Stimulated activated CD4-positive, alpha-beta T cell treated with anti-CD3 and anti-CD28 coated beads, Interleukin-15, amount 100 ng/mL, for 48 hours (primary cell): ENCODE measurements at places on chromosomes 6 and 20.

GRCh38 chr20:37280403-37280802, 9.1 kb upstream of the MANBAL start:
- DNase-seq, result no peak

DNA sequence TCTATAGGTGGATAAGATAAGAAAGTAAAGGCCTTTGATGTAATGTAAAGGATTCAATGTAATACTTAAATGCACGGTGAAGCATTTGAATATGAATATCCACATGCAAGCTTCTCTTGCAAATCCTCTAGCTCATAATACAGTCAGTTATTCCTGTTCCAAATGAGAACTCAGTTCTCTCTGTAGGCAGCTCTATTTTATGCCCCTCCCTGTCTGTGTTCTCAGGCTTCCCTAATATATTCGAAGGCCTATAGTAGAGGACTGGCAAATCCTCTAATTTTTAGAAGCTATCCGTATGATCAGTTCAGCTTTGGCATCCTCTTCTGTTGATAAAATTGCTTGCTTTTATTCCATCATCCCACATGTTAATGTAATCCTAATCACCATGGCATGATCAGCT, 200.2 kb downstream of the UBE3D start:
- DNase-seq, result no peak

DNA sequence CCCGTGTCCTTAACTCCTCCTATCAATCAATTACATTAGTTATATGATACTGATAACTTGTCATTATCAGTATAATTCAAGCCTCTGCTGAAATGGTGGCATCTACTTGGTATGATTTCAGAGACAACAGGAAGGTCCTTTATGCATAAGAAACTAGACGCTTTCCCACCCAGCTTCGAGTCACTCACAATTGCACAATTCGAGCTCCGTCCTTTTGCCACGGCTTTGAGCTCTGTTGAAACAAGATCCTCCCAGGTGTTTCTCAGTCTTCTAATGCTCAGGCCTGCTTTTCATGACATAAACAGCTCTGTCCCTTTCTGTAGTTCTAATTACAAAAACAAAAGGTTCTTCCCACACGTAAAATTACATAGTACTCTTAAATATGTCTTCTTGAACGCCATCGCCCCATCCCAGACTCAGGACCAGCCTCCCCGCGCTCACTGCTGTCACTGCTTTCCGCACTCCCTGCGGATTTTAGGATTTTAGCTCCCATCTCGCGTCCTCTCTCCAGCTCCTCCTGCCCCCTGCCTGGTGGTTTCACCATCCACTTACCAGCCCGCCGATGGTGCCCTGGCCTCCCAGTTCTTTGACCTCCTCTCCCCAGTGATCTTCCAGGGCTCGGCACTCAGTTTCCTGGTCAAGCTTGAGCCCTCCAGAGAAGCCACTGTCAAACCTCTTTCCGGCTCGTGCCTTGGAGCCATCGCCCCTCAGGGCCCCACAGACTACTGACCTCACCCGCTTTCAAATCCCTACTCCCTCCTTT, 23.2 kb upstream of the PNPLA1 start:
- DNase-seq, result no peak

GRCh38 chr20:50270034-50270395, 79.4 kb downstream of the CEBPB start:
- no peak for DNase-seq

DNA sequence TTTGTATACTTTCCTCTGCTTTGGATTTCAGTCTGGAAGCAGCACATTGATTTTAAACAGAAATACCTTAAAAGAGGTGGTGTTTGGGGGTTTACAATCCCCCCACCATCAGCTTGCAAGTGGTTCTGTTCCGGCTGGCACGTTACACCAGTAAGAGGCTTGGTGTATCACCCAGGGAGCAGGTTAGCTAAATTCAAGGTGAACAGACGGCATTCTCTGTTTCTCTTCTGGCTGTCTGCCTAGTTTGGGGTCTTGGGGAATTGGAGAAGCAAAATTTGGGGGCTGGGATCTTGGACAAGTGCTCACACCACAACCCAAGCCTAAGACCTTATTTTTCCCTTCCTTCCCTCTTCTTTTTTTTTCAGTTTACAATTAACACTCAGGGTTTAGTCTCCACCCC, 7.5 kb upstream of the APCDD1L start:
- DNase-seq, result no peak

GRCh38 chr6:27144740-27145079, 102.8 kb upstream of the PRSS16 start:
- no peak for DNase-seq

GRCh38 chr20:12695937-12696336, 312.8 kb upstream of the SPTLC3 start:
- no peak for DNase-seq

DNA sequence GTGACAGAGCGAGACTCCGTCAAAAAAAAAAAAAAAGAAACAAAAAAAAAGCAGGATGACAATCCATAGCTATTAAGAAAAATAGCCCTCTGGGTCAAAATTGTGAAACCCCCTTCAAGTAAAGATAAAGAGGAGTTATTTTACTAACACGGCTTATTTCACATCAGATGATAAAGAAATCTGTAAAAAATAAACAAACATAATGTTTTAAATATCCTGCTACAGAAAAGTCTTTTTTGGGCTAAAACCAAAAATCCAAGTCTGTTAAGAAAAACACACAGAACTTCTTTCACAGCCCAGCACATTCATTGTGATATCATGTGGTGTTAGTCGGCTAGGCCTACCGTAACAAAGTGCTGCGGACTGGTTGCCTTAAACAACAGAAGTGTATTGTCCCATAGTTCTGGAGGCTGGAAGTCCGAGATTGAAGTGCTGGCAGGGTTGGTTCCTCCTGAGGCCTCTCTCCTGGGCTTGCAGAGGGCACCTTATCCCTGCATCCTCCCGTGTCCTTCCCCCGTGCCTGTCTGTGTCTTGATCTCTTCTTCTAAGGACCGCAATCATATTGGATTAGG, 239.2 kb upstream of the TAB2 start:
- DNase-seq, result no peak

DNA sequence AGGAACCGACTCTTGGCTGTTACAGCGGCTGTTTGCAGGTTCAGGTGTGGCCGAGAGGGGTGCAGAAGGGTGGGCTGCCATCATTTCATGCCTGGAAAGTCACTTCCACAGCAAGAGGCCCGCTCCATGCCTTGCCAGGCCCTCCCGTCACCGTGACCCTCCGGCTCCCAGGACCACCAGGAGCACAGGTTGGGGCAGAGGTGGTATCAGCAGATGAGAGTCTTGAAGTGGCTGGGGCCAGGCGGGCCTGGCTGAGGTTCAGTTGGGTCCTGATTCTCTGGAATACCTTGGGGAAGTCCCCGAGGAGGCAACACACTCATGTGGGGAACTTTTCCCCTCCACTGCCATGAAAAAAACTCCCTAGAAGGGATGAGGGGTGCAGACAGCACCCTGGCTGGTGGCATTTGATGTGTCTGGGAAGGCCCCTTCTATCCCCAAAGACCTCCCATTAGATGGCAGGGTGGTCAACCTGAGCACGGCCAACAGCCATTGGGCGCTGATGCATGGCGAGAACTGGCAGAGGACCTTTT, 34.2 kb upstream of the IRF4 start:
- no peak for DNase-seq
